ENCODE measurements at places on chromosomes 12 and 14. TPM values are rescaled to one million over a fixed set of nuclear protein-coding genes. Genes with fewer than 3 reads are reported as not detected.

ITGA7 gene
- 24.3 TPM for polyA plus RNA-seq

TBX5 gene
- not detected for polyA plus RNA-seq

KLHDC1 gene
- 6.4 TPM for polyA plus RNA-seq

DAD1 gene
- polyA plus RNA-seq, result 295 TPM

KRT79 gene
- polyA plus RNA-seq, result not detected

PLCZ1 gene
- polyA plus RNA-seq, result 1.7 TPM

POLE2 gene
- polyA plus RNA-seq, result 15.3 TPM

DBX2 gene
- 0.07 TPM for polyA plus RNA-seq

NAV3 gene
- 11.3 TPM for polyA plus RNA-seq

PPP1R36 gene
- polyA plus RNA-seq, result 0.73 TPM

CLEC4D gene
- polyA plus RNA-seq, result 0.30 TPM

SLC7A8 gene
- polyA plus RNA-seq, result 88.7 TPM

PIWIL1 gene
- polyA plus RNA-seq, result 1.7 TPM

- no peak for DNase-seq
These were observed 57.4 kb downstream of the FAM222A start for GRCh38 chr12:109770861-109771670.

DNA sequence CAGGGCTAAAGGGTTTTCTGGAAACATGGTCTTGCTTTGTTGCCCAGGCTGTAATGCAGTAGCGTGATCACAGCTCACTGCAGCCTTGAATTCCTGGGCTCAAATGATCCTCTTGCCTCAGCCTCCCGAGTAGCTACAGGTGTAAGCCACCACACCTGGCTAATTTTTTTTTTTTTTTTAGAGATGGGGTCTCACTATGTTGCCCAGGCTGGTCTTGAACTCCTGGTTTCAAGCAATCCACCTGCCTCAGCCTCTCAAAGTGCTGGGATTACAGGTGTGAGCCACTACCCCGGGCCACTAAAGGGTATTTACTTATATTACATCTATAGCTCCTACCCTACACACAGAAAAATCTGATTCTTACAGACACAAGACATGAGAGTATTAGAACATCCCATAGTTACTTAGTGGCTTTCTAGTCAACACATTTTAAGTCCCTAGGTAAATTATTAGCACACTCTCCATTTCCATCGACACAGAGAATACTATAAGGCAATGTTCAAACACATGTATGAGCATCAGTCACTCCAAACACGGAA lies 6.2 kb upstream of the DCAF11 start:
- no peak for DNase-seq

DNA sequence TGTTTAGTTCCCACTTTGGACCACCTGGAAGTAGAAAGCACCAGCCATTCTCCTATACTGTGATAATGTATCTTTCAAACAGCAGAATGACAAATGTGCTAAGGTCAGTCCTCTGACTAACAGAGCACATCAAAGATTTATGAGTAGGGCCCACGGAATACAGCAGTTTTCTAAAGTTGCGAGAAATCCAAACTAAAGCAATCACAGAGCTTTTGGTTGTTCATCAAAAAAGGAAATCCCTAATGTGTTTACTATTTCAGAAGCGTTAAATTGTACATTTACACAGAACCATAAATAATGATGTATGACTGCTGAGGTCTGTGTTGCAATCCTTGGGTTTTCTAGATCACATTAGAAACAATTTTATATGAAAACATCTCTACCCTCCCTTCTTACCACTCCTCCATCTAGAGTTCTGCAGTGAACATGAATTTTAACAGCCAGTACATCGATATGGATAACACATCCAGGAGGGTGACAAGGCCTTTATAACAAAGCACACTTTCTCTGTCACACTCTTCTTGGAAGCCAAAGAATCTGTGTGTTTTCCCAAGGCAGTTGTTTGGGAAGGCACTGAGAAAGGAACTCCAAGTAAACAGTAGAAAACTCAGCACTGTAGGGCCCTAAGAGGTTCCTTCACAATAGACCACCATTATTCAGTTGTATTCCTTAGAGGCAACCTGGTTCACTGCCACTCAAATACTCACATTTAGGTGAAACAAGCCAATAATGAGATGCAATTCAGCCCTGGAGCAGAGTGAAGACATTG lies 7.3 kb downstream of the KITLG start:
- no peak for DNase-seq

- DNase-seq, result no peak
These were observed 260.7 kb downstream of the SSPN start for GRCh38 chr12:26455936-26456574.

- DNase-seq, result no peak
These were observed 108.5 kb downstream of the DACT1 start for GRCh38 chr14:58746261-58746660.

DNA sequence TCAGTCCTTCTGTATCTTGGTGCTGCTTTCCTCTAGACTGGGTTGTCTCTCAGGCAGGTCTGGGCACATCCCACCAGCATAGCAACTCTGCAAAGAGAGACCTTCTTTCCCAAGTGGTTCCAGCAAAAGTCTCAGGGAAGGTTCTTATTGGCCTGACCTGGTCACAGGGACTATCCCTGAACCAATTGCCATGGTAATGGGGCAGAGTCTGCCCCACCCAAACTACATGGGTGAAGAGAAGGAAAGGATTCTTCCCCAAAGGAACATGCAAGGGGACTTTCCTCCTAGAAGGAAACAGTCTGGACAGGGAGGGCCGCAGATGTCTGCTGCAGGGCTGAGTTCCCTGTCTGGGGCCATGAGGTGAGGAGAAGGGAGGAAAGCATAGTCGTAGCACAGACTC lies 122.2 kb upstream of the NCOR2 start:
- DNase-seq, result no peak

- no peak for DNase-seq
These were observed 636.1 kb downstream of the KCNH5 start for GRCh38 chr14:62409169-62409568.

- DNase-seq, result no peak
These were observed 268.2 kb downstream of the ADGRD1 start for GRCh38 chr12:131221957-131222328.

DNA sequence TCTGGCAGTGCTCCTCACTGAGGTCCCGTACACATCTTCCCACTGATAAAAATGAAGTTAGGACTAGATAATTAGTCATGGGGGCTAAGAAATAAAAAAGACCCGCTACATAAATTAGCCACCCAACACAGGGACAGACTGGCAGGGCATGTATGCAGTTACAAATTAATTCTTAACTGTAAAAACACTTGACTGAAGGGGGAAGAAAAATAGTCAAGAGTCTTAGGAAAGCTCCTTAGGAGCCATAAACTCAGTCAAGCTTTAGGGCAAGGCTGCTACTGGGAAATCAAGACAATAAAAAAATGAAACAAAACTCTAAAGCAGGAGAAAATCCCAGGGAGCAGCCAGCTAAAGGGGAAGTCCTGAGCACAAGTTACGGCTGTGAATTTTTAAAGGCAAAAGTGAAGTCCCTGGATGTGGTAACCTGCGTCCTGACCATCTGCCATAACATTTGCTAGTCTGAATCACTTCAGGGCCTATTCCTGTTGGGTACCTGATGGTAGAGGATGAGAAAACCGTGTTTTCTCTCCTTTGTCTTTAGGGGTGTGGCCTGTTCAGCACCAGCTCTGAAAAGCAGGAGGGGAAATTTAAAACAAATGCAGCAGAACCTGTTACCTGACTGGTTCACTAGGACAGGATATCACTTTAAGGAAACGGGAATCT lies 7.5 kb upstream of the NPFF start:
- DNase-seq, result no peak

- DNase-seq, result no peak
These were observed 348.3 kb downstream of the GALC start for GRCh38 chr14:87644689-87645088.

GRCh38 chr12:9340422-9341259 lies 132.4 kb upstream of the PZP start:
- DNase-seq, result peak; percentile 35

- DNase-seq, result no peak
These were observed 4.6 kb upstream of the OTUB2 start for GRCh38 chr14:94021416-94022157.

DNA sequence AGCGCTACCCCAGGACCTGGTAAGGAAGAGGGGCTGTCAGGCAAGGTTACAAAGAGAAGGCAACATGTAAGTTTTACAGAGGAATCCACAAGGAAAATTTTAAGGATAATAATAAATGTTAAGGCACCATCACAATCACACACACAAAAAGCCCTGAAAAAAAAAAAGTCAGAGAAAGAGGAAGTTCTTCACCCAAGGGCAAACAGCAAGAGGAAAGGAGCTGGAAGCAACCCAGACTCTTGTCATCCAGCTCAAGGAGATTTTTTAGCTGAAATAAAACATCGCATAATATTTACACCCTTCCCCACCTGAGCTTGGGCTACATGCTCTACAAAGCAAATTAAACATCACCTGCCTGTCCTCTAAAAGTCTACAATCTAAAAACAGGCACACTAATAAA lies 9.5 kb downstream of the SPTB start:
- no peak for DNase-seq

- no peak for DNase-seq
These were observed 453.7 kb downstream of the ATP23 start for GRCh38 chr12:58395056-58395455.

Data from right renal pelvis (tissue), 4 donors.